ENCODE measurements at places on chromosomes 3 and 15.

DNA sequence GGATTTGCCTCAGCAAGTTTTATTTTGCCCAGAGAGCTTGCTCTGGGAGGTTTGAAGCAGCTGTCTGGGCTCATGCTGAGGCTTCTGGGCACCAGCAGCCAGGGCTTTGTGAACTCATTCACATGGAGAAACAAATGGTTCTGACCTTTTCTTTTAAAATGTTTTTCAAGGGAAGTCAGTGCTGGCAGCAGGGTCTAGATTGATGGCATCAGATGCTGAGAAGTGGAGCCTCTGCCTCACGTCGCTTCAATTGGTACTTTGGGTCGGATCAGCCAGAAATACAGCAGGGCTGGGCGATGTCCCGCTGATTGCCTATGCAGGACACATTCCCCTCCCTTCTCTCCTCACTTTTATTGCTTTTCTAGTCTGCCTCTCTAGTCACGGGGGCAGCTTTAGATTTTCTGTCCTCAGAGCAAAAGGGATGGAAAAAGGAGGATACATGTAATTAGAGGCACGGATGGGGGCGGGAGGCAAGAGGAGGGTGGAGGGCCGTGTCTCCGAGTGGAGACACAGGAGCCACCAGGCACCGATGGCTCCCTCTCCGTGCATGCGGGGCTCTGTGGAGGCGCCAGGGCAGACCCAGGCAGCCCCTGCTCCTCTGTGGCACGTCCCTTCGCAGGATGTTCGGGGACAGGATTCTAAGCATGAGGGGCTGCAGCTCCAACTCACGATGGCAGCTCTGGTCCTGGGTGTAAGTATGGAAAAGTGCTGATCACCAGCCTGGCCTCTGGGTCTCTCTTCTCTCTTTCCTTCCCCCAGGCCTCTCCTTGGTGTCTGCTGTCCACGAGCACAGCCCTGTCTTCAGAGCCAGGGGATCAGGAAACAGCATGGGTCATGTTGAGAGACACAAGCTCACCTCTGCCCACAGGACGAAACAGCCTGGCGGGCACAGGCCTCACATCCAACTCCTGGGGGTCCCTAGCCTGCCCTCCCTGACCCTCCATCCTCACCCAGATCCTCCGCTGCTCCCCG lies 116.1 kb downstream of the FAM43A start:
- no peak overlapping the region for H3K4me3 ChIP-seq
- H3K36me3 ChIP-seq, result no peaks in the 10 kb centered on the region
- DNase-seq, result no peak
- H3K27me3 ChIP-seq, result no peaks in the 10 kb centered on the region
- H3K27ac ChIP-seq, result no peak overlapping the region
- H3K4me1 ChIP-seq, result no peaks in the 10 kb centered on the region

DNA sequence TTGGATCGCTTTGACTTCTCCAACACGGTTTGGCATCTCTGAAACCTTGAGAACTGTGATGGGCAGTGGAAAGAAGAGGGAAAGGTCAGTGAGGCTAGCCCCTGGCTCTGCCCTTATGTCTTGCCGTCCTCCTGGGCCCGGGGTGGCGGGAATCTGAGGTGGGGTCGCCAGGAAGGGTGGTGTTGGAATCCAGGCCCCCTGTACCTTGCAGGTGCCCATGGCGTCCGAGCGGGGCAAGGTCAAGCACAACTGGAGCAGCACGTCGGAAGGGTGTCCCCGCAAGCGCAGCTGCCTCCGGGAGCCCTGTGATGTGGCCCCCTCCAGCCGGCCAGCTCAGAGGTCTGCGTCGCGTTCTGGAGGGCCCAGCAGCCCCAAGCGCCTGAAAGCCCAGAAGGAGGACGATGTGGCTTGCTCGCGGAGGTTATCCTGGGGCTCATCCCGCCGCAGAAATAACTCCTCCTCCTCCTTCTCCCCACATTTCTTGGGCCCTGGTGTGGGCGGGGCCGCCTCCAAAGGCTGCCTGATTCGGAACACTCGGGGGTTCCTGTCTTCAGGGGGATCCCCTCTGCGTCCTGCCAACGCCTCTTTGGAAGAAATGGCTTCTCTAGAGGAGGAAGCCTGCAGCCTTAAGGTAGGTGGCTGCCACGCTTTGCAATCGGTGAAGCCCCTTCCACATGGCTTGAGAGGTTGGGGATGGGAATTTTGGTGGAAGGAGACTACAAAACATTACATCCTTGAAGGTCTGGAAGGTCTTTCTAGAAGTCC lies 907 bp downstream of the TATDN2 start:
- peaks cover 37% of the 10 kb centered on the region for H3K4me1 ChIP-seq
- peak overlapping the region; percentile 89 for H3K27ac ChIP-seq
- H3K36me3 ChIP-seq, result peaks cover 18% of the 10 kb centered on the region
- H3K27me3 ChIP-seq, result no peaks in the 10 kb centered on the region

GRCh38 chr15:100159436-100159835 lies 182.3 kb downstream of the ADAMTS17 start:
- no peaks in the 10 kb centered on the region for H3K36me3 ChIP-seq
- H3K27me3 ChIP-seq, result no peaks in the 10 kb centered on the region
- no peak for DNase-seq
- no peak overlapping the region for H3K4me3 ChIP-seq
- H3K27ac ChIP-seq, result no peak overlapping the region
- no peaks in the 10 kb centered on the region for H3K4me1 ChIP-seq

DNA sequence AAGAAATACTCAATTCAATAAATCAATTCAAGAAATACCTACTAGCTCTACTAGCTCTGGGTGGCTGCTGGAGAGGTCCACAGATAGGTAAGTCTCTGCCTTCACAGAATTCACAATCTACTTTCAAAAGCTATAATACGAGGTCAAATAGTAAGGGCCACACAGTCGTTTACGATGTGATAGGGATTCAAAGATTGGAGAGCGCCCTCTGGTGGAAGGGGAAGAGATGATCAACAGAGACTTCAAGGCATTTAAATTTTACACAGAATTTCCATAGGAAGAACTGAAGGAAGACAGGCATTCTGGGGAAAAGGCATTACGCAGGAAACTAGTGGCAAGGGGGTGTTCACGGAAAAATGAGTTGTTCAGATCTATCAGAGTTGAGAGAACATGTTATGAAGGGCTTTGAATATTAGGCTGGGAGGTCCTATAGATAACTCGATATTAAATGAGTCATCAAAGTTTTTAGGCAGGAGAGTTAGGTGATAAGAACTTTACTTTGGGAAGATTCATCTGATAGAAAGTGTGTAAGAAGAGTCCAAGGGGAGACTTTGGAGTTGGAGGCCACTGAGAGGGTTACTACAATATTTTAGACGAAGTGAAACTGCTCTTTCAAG lies 128.8 kb downstream of the FRMD5 start:
- no peaks in the 10 kb centered on the region for H3K4me1 ChIP-seq
- peak; percentile 44 for DNase-seq
- no peaks in the 10 kb centered on the region for H3K36me3 ChIP-seq

DNA sequence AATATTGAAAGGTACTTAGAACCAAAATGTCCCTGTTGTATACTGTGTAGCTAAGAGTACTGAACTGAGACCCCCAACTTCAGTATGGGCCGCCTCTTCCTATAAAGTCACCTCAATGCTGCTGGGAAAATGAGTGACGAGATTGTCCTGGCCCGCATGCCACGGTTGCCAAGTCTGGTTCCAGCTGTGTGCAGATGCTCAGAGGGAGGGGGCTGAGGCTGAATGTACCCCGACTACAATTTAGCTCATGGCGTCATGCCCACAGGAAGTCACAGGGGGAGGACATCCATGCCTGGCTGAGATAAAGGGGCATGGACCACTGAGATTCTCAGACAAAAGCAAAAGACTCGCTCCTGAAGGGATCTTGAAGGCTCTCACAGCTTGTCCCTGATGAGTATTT lies 271.1 kb downstream of the NTRK3 start:
- DNase-seq, result no peak
- no peaks in the 10 kb centered on the region for H3K36me3 ChIP-seq
- no peaks in the 10 kb centered on the region for H3K4me1 ChIP-seq
- H3K27me3 ChIP-seq, result no peaks in the 10 kb centered on the region

- H3K36me3 ChIP-seq, result no peaks in the 10 kb centered on the region
- no peak for DNase-seq
- H3K4me1 ChIP-seq, result no peaks in the 10 kb centered on the region
- H3K27me3 ChIP-seq, result no peaks in the 10 kb centered on the region
- no peak overlapping the region for H3K27ac ChIP-seq
Observed at GRCh38 chr3:104886220-104886995, 480.3 kb upstream of the ALCAM start.

DNA sequence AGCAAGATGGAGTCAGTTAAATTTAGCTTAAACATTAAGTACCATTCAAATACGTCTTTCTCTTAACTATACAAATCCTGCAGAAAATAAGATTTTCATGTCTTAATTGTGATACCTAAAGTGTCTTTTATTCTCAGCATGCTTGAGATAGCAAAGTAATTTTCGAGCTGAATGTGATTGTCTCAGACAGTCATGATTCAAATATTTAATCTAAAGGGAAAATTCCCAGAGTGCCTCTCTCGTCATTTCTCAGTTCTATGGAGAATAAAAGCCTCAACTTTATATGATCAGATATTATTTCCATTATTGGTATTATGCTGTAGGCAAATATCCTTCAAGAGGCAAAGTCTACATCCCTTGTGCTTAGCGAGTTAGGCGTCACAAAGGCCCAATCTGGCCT lies 589.9 kb downstream of the TAFA4 start:
- DNase-seq, result no peak
- no peaks in the 10 kb centered on the region for H3K4me1 ChIP-seq
- H3K27ac ChIP-seq, result no peak overlapping the region
- H3K4me3 ChIP-seq, result no peak overlapping the region
- no peaks in the 10 kb centered on the region for H3K36me3 ChIP-seq

DNA sequence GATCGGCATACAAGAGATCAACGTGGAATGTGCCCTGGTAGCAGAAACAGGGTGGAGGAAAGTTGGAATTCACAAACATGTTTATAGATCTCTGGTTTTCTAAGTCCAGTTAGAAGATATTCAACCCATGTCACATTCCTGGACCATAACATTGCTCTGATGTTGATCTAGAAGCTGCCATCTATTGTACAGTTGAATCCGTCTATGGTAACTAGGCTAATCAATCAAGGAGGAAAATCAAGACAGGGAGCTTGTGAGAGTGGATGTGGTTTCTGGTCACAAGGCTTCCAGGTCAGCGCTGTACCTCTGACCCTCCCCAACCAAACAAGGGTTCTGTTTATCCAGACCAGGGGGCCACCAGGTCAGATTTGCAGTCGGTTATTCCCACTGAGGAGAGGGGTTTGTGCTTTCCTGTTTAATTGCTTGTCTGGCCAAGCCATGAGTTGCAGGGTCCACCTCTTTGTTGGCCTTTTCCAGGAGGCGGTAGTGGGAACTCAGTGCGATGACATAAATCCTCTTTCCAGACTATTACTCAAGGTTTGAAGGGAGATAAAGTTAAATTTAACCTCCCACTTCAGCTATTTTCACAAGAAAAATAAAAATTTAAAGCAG lies 130.3 kb downstream of the SLCO3A1 start:
- DNase-seq, result no peak
- no peak overlapping the region for H3K27ac ChIP-seq
- H3K27me3 ChIP-seq, result no peaks in the 10 kb centered on the region

- no peak overlapping the region for H3K27ac ChIP-seq
- no peaks in the 10 kb centered on the region for H3K27me3 ChIP-seq
- no peaks in the 10 kb centered on the region for H3K36me3 ChIP-seq
Observed at GRCh38 chr3:197420115-197420514, 121.7 kb upstream of the DLG1 start.

DNA sequence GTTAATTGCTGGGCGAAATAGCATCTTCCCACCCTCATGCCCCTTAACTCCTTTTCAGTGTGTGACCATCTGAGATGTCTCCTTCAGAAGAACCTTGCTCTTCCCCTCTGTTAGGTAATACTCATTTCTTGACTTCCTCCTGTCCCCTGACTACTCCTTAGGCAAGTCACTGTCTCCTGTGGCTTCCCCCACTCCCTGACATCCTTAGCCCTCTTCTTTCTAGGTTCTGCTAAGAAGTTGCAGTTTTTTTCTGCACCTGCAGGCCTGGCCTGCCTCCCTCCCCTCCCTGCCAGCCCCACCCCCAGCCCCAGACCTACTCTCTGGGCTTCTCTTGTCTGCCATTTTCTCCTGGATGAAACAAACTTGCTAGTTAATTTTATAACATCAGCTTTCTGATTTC lies 15.2 kb upstream of the EID1 start:
- no peak overlapping the region for H3K27ac ChIP-seq
- H3K27me3 ChIP-seq, result no peaks in the 10 kb centered on the region
- H3K4me3 ChIP-seq, result no peak overlapping the region
- no peaks in the 10 kb centered on the region for H3K36me3 ChIP-seq

- no peaks in the 10 kb centered on the region for H3K36me3 ChIP-seq
- DNase-seq, result no peak
- H3K27ac ChIP-seq, result no peak overlapping the region
- peaks cover 4% of the 10 kb centered on the region for H3K27me3 ChIP-seq
Observed at GRCh38 chr3:13653631-13654279, 104.8 kb downstream of the FBLN2 start.

- DNase-seq, result no peak
- H3K4me3 ChIP-seq, result no peak overlapping the region
- no peaks in the 10 kb centered on the region for H3K36me3 ChIP-seq
- no peaks in the 10 kb centered on the region for H3K27me3 ChIP-seq
Observed at GRCh38 chr15:47409600-47409999, 307.7 kb upstream of the SEMA6D start.

GRCh38 chr15:63392361-63393009 lies 10.8 kb upstream of the CA12 start:
- no peak overlapping the region for H3K27ac ChIP-seq
- no peaks in the 10 kb centered on the region for H3K4me1 ChIP-seq
- no peaks in the 10 kb centered on the region for H3K36me3 ChIP-seq
- H3K27me3 ChIP-seq, result no peaks in the 10 kb centered on the region

GRCh38 chr3:17340261-17340660 lies 402.2 kb downstream of the TBC1D5 start:
- no peaks in the 10 kb centered on the region for H3K4me1 ChIP-seq
- no peak overlapping the region for H3K27ac ChIP-seq
- H3K4me3 ChIP-seq, result no peak overlapping the region
- no peaks in the 10 kb centered on the region for H3K27me3 ChIP-seq
- no peaks in the 10 kb centered on the region for H3K36me3 ChIP-seq

DNA sequence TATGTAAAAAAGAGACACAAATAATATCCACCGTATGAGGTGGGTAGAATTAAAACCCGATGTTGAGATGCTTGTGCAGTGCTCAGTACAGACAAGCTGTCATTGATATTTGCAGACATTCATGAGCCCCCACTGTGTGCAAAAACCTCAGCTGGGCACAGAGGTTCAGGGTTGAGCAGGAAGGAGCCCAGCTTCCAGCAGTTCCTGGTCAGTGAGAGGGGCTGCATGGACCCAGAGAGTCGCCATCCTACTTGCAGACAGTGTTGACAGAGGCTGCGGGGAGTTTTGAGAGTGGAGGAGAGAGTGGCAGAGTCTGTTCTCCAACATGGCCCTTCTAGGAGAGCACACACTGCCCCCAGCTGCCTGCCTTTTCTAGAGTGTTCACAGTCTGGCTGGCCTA lies 6.1 kb upstream of the LTF start:
- no peaks in the 10 kb centered on the region for H3K27me3 ChIP-seq
- peaks cover 17% of the 10 kb centered on the region for H3K4me1 ChIP-seq
- DNase-seq, result no peak
- H3K27ac ChIP-seq, result no peak overlapping the region
- H3K36me3 ChIP-seq, result no peaks in the 10 kb centered on the region

DNA sequence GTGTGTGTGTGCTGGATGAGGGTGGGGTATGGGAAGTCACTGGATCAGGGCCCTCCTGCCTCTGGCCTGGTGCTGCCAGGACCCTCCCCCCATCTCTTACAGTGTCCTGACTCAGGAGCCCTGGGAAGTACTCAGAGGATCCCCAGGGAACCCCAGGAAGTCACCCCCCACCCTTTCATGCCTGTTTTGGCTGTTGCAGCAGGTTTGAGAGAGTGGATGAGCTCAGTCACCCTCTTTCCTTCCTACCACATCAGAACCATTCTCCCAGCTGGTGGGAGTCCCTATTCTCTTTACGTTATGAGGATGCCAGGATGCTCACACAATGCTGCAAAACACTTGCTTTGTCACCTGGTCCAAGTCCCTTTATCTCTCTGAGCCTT lies 59.0 kb downstream of the BDH1 start:
- no peak overlapping the region for H3K4me3 ChIP-seq
- H3K36me3 ChIP-seq, result no peaks in the 10 kb centered on the region
- no peaks in the 10 kb centered on the region for H3K27me3 ChIP-seq
- no peak overlapping the region for H3K27ac ChIP-seq
